ENCODE measurements at places on chromosomes 4 and X.

GRCh38 chr4:169774466-169775445 is 17.0 kb upstream of the HPF1 start:
- H3K4me3 ChIP-seq: peak overlapping the region; percentile 58
- no peak for DNase-seq
- H3K27ac ChIP-seq: no peak overlapping the region
- peaks cover 13% of the 10 kb centered on the region for H3K4me1 ChIP-seq
- peaks cover 2% of the 10 kb centered on the region for H3K36me3 ChIP-seq

GRCh38 chrX:106899276-106899675 is 3.9 kb downstream of the RIPPLY1 start:
- no peaks in the 10 kb centered on the region for H3K36me3 ChIP-seq
- no peaks in the 10 kb centered on the region for H3K27me3 ChIP-seq
- no peak for DNase-seq

DNA sequence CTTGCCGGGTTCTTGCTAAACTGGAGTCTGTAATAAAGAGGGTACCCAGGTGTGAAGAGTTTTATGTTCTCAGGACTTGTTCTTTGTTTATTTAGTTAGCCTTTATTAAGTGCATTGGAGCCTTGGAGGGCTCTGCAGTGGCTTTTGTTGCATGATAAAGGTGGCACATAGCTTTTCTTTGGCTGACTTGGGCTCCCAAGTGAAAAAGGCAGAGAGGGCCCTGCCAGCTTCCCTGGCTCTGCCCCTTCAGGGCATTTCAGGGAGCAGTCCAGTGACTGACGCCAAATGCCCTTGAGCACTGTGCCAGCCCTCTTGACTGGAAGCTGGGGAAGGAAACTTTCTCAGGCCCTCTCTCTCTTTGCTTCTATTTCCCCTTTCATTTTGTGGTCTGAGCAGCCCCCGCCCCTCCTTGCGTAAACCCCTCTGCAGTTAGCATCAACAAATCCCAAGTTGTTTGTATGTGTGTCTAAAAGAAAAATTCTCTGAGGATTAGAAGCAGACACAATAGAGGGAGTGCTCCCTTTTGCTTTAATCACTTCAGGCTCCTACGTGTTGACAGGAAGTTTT is 152.2 kb downstream of the NHS start:
- no peak overlapping the region for H3K27ac ChIP-seq
- DNase-seq: no peak
- no peaks in the 10 kb centered on the region for H3K4me1 ChIP-seq
- no peaks in the 10 kb centered on the region for H3K27me3 ChIP-seq
- no peaks in the 10 kb centered on the region for H3K36me3 ChIP-seq

- no peaks in the 10 kb centered on the region for H3K36me3 ChIP-seq
- no peaks in the 10 kb centered on the region for H3K4me1 ChIP-seq
- H3K27me3 ChIP-seq: no peaks in the 10 kb centered on the region
- no peak overlapping the region for H3K27ac ChIP-seq
These were observed 52.4 kb downstream of the GLRB start for GRCh38 chr4:157128395-157128794.

DNA sequence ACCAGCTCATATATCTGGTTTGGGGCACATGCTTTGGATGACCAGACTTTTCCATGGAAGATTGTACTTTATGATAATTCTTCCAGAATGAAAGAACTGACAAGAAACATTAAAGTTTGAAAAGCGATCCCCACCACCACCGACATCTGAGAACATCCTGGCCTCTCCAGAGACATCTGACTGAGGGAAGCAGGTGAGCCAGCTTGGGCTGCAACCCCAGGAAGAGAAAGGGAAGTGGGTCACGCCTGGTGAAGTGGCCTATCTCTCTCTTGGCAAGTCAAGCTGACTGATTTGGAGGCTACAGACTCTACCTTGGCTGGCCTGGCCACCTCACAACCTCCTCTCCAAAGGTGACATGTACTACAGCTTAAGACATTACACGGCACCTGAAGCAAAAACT is 20.7 kb downstream of the PARM1 start:
- H3K36me3 ChIP-seq: no peaks in the 10 kb centered on the region
- no peak overlapping the region for H3K4me3 ChIP-seq

DNA sequence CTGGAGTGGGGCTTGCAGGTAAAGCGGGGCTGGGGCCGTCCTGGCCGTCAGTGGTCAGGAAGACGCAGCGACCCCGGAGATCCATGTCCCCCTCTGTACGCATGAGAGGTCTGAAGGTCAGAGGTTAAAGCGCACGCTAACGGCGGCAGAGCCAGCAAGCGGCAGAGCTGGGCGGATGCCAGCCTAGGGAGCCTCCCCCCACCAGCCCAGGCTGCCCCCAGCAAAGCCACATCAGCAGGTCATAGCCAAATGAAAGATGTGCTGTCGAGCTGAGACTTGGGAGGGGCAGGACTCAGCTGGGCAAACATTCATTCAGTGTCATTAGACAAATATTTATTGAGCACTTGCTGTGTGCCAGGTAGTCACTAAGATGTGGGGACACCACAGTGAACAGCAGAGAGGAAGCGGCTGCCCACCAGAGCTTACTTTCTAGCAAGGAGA is 593 bp upstream of the JAKMIP1 start:
- H3K36me3 ChIP-seq: peaks cover 23% of the 10 kb centered on the region
- peaks cover 42% of the 10 kb centered on the region for H3K4me1 ChIP-seq
- H3K27ac ChIP-seq: peak overlapping the region; percentile 92
- no peak for DNase-seq
- H3K4me3 ChIP-seq: peak overlapping the region; percentile 91

GRCh38 chrX:12240491-12240890 is 102.2 kb downstream of the FRMPD4 start:
- no peak overlapping the region for H3K27ac ChIP-seq
- no peaks in the 10 kb centered on the region for H3K27me3 ChIP-seq
- no peak overlapping the region for H3K4me3 ChIP-seq
- no peaks in the 10 kb centered on the region for H3K36me3 ChIP-seq

DNA sequence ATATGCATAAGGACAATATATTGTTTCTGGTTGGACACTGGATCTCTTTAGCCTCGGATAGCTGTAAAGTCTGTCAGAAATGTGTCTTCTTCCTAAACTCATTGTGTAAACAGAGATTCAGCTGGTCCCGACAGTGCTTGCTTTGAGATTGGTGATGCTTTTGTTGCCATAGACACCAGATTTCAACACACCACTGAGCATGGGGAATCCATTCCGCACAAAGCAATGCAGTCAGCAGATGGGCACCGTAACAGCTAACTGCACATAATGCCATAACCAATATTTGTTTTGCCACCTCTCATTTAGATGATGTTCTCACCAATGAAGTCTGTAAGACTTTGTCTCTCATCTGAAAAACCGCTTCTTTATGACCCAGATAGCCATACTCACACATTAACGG is 33.3 kb upstream of the FAM47C start:
- H3K4me3 ChIP-seq: no peak overlapping the region
- no peak for DNase-seq
- peaks cover 2% of the 10 kb centered on the region for H3K36me3 ChIP-seq
- H3K4me1 ChIP-seq: no peaks in the 10 kb centered on the region
- no peak overlapping the region for H3K27ac ChIP-seq

DNA sequence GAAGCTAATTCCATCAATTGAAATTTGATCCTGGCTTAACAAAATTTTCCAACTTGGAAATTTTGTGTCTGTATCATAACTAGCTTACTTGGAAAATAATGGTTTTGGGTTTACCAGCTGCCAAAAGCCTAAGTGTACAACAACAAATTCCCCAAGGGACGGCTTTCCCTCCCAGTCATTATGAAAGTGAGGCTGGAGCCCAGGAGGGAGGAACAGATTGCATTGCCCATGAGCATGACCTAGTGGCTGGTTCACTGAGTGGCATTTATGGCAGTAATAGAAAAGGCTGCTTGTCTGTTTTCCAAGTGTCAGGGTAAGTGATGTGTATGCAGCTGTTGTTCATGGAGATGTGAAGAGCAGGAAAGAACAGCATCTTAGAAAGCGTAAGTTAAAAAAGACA is 70.8 kb upstream of the HHIP start:
- DNase-seq: no peak
- no peak overlapping the region for H3K27ac ChIP-seq
- no peaks in the 10 kb centered on the region for H3K27me3 ChIP-seq
- no peaks in the 10 kb centered on the region for H3K4me1 ChIP-seq

DNA sequence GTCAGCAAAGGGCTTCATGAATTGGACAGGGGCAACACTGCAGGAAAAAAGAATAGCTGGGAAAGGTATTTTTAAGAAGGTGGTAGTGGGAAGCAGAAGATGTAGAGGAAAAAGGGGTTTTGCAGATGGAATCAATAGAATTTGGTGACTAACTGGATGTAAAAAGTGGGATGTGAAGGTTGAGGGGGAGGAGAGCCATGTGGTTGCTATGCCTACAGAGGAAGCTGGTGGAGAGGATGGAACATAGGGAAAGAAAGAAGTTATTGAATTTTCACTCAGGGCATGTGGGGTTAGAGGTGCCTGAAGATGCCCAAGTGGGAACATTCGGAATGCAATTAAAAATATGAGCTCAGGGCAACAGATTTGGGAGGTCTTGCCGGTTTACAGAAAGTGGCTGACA is 33.0 kb downstream of the REELD1 start:
- H3K27me3 ChIP-seq: peaks cover 16% of the 10 kb centered on the region
- no peak for DNase-seq
- H3K36me3 ChIP-seq: peaks cover 2% of the 10 kb centered on the region
- peaks cover 9% of the 10 kb centered on the region for H3K4me1 ChIP-seq
- H3K27ac ChIP-seq: no peak overlapping the region

DNA sequence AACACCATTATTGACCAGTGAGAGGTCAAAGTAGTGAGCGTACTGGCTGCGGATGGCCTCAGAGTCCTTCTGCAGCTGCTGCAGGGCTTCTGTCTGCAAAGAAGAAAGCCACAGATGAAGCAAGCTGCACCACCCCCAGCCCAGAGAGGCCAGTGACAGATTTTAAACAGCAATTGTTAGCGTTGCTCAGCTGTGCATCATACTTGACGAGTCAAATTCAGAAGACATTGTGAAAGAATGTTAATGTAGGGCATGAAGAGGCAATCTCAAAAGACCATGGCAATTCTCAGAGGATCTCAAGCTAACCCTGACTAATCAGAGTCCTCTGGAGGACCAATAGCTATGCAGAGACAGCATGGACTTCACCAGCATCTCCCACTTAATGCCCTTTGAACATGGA is 16.6 kb downstream of the DKC1 start:
- H3K27ac ChIP-seq: no peak overlapping the region
- H3K27me3 ChIP-seq: no peaks in the 10 kb centered on the region
- no peak overlapping the region for H3K4me3 ChIP-seq
- peaks cover 6% of the 10 kb centered on the region for H3K4me1 ChIP-seq

All from central memory CD8-positive, alpha-beta T cell (primary cell).